Kidney tubule cell (primary cell): ENCODE measurements at places on chromosomes 6 and 20.

- peak; percentile 42 for DNase-seq
These were observed 39.4 kb downstream of the MAP7 start for GRCh38 chr6:136510782-136511181.

DNA sequence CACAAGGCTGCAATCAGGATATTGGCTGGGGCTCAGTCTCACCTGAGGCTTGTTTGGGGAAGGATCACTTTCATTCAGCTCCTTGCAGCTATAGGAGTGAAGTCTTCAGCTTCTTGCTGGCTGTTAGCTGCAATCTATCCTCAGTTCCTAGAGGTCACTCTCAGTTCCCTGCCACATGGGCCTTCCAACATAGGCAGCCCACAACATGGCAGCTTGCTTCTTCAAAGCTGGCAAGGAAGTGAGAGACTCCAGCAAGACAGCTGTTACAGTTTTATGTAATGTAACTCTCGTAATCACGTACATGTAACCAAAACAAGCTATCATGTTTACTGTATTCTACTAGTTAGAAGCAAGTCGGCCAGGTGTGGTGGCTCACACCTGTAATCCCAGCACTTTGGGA, 226.9 kb downstream of the CDC5L start:
- DNase-seq: no peak

- DNase-seq: no peak
These were observed 66.0 kb upstream of the SYNDIG1 start for GRCh38 chr20:24403406-24403805.

- no peak for DNase-seq
These were observed 12.7 kb downstream of the STXBP5 start for GRCh38 chr6:147216915-147217314.

DNA sequence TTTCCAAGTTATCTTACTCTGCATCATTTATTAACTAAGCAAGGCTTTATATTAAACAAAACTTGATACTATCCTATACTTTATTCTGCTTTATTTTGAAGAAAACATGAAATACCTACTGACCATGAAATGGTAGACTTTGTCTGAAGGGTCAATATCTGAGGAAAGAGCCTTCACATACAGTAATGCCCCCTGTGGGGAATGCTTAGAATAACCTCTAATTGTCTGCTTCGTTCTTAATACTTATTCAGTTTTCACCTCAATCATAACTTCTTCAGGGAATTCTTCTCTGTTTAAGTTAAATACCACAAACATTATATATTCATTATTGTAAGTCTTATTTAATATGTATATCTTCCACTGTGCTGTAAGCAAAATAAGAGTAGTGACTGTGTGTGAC, 498.9 kb upstream of the MANEA start:
- no peak for DNase-seq

GRCh38 chr20:58753922-58754551, 61.4 kb downstream of the NPEPL1 start:
- DNase-seq: no peak

- DNase-seq: peak; percentile 62
These were observed 332.6 kb downstream of the ADGRB3 start for GRCh38 chr6:68967549-68968300.

- DNase-seq: no peak
These were observed 714.5 kb upstream of the EYS start for GRCh38 chr6:66421570-66421969.

DNA sequence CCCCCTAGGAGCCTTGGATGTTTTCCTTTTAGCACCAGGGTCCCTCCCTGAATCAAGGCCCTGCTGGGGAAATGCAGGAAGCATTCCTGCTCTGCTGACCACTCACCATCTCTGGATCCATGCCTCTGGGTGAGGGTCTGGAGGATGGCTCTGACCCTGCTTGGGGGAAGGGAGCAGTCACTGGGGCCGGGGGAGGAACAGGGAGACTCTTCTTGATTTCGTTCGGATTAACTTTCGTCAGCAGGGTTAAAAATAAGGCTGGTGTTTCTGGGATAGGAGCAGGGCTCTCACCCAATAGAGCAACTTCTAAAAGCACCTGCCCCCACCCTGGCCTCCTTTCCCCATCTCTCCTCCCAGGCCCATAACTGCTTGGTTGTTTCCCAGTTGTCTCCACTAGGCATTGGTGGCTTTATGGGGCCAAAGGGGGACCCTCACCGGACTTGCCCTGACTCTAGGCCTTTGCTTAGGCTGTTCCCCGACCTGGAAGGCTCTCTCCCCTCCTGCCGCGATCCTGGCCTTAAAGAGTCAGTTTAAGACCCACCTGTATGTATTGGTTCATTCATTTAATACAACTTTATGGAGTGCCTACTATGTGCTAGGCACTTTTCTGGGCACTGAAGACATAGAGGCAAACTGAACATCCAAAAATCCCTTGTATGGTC, 63.0 kb downstream of the JPH2 start:
- DNase-seq: no peak

- peak; percentile 9 for DNase-seq
These were observed 88.5 kb downstream of the BCAS1 start for GRCh38 chr20:53981752-53982437.

- no peak for DNase-seq
These were observed 969.6 kb downstream of the EYS start for GRCh38 chr6:64737418-64737817.

- DNase-seq: peak; percentile 50
These were observed 8.4 kb downstream of the RAB5IF start for GRCh38 chr20:36613974-36614373.

GRCh38 chr6:33667072-33667471, 44.4 kb downstream of the UQCC2 start:
- no peak for DNase-seq

DNA sequence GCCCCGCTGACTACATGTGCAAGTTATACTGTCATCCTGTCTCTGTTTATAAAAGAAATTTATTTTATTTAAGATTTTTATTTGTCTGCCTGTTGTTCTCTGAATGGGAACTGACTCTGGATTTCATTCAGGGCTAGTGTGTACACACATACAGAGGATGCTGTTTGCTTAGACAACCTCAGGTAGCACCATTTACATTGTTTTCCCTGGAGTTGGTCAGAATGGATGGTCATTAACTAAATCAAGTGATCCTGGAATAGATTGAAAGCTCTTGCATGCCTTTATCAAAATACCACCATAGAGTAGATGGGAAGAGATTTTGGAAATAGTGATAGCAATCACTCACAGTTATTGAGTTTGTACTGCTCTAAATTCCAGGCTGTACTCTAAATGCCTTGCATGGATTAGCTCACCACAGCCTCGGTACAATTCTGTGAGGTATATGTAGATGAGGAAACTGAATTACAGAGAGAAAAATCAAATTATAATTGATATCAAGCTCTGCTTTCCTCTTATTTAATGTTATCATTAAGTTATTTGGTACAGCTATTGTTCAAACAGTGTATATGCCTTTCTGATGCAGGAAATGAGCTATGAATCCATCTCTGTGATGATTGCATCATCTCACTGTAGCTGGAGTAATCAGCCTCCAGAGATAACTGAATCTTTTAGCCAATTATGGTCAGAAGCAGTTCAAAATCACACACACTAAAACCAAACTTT, 51.9 kb downstream of the RNF217 start:
- DNase-seq: peak; percentile 39

DNA sequence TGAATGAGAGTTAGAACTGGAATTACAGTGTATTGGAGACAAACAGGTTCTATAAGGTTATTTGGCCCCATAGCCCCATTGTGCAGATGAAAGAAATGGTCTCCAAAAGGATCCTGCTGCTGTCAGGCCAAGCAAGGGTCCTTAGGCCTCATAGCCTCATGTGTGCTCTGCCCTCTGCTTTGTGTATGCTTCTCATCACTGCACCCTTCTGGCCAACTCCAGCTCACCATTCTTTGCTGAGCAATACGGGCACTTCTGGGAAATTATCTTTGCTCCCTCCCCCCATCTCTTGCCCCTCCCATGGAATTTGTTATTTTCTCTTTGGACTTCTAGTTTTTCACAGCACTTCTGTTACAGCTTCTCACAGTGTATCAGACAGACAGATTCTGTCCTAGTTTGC, 298.8 kb downstream of the FOXA2 start:
- DNase-seq: no peak

DNA sequence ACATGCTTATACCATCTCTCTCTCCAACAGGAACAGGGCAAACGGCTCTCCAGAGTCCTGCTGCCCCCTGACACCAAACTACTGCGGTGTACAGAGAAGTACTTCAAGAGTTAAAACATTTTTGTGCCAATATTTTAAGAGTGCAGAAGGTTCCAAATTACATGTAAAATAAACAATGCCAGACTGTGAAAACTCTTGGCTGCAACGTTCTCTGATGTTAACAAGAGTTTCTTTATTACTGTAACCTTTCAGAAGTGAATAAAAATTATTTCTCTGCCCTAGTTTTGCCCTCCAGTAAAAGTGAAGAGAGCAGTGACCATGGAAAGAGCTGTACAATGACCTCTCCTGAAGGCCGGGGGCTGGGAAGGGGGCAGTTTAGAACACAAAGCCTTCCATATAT, 41.4 kb upstream of the FAM83C start:
- DNase-seq: no peak

GRCh38 chr6:152096863-152097496, 289.5 kb downstream of the ESR1 start:
- no peak for DNase-seq

DNA sequence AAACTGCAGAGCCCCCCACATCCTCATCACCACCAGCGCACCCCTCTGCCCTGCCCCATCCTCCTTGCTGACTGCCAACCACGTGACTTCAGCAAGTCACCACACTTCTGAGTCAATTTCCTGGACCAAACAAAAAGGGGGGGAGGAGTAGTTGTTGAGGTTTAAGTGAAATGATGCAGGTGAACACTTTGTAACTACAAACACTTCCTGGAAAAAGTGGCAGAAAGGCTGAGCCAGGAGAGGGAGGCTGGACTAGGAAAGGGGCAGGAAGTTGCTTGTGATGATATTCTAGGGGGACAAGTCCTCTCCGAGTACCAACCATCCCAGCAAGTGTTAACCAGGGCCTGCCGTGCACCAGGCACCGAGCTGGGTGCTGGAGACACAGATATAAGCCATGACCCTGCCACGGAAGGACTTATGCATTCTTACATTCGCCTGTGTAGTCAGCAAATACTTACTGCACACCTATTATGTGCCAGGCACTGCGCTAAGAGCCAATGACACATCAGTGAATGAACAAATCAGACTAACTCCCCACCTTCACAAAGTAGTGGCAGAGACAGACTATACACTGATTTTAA, 67.3 kb downstream of the PREX1 start:
- DNase-seq: peak; percentile 76
